ENCODE measurements at places on chromosomes 12 and 14.

DNA sequence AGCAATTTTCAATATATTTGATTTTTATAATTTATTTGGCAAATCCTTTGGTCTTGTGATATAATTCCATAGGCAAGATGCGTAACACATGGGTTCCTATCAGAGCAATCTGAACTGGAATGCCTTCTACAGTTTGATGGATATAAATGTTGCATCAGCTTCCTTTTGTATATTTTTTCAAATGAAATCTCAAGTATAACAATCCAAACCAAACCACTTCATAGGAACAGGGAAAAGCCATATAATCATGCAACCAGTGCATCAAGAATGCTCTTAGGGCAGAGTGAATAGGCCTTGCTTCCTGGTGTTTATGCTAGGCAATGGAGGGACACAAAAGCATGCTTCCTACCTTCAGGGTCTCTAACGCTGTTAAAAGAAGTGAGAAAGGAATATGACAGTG lies 34.5 kb downstream of the EFCAB11 start:
- DNase-seq, result no peak

GRCh38 chr12:123457980-123458779 lies at the start of gene SNRNP35:
Gene SNRNP35 (plus strand): TSS chr12:123458139. CDS start chr12:123465541, 7,402 bp downstream.
- DNase-seq, result peak; percentile 81

- DNase-seq, result no peak
Observed at GRCh38 chr12:26717757-26718156, 115.2 kb downstream of the ITPR2 start.

GRCh38 chr14:56199982-56200577 lies 81.9 kb downstream of the PELI2 start:
- no peak for DNase-seq

- no peak for DNase-seq
Observed at GRCh38 chr14:92392711-92393110, 69.7 kb downstream of the SLC24A4 start.

GRCh38 chr12:16006752-16007151 lies 95.6 kb downstream of the DERA start:
- no peak for DNase-seq

GRCh38 chr14:84533181-84533725 lies 996.7 kb upstream of the FLRT2 start:
- no peak for DNase-seq

- no peak for DNase-seq
Observed at GRCh38 chr12:27000961-27001360, 13.2 kb downstream of the TM7SF3 start.

DNA sequence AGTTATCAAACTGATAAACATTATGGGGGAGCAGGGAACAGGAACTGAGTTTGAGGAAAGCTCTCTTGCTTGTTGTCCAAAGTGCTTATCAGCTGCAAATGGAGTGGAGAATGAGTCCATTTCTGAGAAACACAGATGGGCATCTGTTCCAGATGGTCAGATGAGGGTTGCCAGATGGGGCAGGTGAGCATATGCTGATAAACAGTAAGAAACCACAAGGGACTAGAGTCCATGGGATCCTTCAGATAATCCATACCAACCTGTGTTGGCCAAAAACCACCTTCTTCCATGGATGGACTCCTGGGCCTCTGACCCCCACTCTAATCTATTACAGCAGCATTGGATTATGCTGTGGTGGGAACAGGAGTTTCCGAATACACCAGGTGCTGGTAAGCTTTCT lies 38.3 kb downstream of the GNS start:
- no peak for DNase-seq

- DNase-seq, result no peak
Observed at GRCh38 chr14:66066981-66067776, 419.0 kb upstream of the CCDC196 start.

DNA sequence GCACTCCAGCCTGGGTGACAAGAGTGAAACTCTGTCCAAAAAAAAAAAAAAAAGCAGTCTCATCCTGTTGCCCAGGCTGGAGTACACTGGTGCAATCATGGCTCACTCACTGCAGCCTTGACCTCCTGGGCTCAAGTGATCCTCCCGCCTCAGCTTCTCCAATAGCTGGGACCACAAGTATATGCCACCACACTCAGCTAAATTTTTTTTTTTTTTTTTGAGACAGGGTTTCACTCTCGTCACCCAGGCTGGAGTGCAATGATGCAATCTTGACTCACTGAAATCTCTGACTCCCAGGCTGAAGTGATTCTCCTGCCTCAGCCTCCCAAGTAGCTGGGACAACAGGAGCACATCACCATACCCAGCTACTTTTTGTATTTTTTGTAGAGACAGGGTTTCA lies 5.2 kb upstream of the CNPY2 start:
- DNase-seq, result no peak

DNA sequence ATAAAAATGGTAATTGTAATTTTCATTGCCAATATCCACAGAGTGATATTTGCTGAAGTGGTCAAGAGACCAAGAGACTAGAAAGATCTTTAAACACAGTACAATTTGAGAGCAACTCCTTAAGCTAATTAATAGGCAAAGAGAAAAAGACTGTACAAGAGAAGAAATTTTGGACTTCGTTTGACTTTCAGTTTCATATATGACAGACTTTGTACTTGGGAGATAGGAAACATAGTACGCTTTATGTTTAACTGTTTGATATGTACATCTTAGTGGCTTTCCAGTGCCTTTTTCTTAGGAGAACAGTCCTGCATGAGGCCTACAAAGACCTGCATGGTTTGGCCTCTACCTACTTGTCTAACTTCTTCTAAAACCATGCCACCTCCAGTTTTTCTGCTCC lies 1118.1 kb downstream of the TRHDE start:
- no peak for DNase-seq

DNA sequence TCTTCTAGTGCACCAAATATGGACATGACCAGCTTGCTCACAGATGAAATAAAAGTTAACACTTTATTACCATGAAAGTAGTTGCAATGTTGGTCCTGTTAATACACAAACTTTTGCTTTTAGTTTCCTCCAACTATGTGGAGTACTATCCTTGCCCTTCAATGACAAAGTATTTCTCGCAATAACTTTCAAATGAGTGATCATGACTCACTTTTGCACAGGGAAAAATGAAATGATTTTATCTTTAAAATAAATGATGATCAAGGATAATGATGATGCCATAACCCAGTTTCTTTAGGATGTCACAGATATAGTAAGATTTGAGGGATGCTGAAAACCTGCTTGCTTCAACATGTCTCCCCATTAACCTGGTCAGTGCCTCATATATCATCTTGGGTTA lies 254.0 kb upstream of the KITLG start:
- DNase-seq, result no peak

DNA sequence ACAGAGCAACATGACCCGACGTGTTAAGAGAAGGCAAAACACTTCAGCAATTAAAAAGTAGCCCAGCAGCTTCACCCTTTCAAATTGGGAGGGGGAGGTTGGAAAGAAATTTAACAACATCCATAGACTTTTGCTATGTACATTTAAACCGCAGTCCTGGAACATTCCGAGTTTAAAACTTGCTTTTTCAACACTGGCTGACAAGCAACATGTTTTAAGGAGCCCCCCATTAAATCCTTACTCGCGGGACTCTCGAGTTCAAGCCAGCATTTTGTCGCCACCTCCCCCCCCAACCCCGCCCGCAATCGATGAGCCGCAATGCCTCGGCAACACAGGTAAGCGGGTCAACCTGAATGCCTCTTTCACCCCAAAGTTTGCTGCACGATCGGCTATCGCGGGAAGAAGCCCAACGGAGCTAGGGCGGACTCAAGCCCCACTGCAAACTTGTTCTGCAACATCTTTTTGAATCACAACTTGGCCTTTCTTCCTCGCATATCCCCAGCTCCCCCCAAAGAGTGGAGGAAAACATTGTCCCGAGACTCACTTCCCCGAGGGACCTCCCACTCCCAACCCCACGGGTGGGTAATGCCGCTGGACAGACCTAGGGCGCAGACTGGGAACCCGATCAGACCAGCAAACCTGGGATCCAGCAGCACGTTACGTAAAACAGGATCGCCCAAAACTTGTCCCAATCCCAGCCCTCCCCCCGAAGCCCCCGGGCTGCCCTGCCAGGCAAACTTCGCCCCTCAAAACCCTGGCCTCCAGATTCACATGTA lies 777 bp downstream of the ZFP36L1 start:
- no peak for DNase-seq

DNA sequence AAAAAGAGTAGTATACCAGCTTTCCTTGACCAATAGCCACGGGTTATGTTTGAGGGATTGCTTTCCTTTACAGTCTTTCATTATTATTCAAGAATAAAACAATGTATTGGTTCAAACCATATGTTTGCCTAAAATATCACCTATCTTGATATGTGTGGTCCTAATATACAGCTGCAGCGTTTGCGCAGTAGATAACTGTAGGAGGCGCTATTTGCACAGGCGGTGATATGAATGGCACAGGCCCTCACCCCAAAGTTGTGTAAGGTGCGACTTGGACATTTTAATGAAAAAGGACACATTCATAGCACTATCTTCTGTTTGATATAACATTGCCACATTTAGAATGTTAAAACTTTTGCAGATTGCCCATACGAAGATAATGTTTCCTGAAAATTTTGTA lies 298.4 kb downstream of the TRHDE start:
- no peak for DNase-seq

- no peak for DNase-seq
Observed at GRCh38 chr14:68612049-68612448, 180.8 kb downstream of the ZFP36L1 start.

DNA sequence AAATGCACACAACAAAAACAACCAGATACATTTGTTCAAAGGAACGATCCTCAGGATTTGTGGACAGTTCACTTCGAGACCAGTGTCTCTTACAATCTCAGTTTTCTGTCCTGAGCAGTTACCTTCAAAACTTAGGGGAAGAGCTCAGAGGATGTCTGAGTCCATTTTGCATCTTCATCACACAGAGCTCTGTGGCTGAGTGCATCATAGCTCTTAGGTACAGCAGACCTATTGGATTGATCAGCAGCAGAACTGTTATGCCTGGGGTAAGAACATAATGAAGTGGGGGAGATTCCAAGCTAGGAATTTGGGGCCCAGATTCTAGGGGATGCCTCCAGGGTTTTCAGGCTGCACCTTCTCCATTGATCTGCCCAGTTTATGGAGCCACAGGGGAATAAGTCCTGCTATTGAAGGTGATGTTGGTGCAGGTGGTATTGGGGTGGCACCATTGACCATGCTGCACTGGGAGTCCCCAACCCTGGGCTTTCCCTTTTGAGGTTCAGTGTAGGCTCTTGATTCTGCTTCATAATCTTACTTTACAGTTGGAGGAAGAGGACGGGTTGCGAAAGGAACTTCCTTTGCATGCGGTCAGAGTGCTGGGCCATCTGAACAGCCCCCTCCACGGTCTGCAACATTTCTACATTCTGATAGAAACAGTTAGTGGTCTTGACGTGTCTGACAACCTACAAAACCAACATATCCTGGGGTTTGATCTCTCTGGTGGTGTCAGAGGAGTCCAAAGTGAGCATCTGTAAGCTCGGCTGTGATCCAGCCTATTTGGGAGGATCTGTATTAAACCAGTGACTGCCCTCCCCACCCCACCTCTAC lies 112.8 kb downstream of the CHST11 start:
- no peak for DNase-seq

- no peak for DNase-seq
Observed at GRCh38 chr12:45339035-45339434, 123.1 kb downstream of the ANO6 start.

GRCh38 chr12:101298426-101298825 lies 18.5 kb downstream of the UTP20 start:
- no peak for DNase-seq

DNA sequence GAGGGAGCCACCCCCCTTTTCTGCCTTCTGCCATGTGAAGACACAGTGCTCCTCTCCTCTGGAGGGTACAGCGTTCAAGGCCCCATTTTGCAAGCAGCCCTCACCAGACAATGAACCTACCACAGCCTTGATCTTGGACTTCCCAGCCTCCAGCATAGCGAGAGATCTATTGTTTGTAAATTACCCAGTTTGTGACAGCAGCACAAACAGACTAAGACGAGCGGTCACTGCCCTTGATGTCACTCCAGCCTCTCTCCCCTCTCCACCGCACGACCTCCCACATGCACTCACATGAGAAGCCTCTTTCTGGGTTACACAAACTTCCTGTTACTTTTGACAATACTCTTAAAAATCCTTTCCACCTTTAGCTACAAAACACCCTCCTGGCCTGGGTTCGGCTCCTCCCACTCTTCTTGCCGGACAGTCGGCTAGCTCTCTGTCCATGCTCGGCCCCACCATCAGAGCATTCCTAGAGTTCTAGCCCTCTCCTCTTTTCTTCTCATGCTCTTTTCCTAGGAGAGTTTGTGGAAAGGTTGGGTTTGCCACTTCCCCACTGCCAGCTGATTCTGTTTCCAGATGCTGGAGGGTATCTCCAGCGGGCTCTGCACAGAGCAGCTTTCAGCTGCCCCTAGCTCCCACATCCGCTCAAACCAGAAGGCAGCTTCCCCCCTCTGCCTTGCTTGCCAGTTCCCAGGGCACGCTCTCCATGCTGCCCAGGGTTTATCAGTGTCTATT lies 124.3 kb downstream of the FOXN3 start:
- DNase-seq, result no peak

- peak; percentile 66 for DNase-seq
Observed at GRCh38 chr12:131852551-131853299, 24.5 kb downstream of the MMP17 start.

DNA sequence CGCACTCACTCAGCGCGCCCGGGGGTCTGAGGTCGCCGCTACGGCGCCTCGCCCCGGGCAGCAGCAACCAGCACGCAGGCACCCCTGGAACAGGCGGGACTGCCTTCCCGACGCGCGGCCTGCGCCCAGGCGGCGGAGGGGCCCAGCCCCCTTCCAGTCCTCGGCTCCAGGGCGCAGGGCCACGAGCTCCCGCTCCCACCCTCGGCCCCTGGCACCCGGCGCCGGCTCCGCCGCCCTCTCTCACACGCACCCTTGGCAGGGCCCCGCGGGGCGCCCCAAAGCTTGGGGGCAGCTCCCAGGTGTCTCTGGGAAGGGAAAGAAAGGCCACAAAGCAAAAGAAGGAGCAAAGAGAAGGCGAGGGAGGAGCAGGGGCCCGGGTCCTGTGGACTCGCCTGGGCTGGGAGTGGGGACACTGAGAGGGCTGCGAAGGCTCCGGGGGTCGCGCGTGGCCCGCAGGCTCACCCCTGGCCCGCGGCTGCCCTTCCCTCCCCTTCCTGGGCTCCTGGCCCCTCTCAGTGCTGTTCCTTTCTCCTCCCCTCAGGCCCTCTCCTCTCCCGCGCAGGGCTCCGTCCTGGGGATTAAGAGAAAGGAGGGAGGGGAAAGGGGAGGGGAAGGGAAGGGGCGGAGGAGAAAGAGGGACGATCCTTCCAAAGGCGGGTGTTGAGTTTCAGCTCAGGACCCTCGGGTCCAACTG lies 907 bp upstream of the EFS start:
- DNase-seq, result no peak

- DNase-seq, result no peak
Observed at GRCh38 chr12:80690513-80690912, 16.9 kb upstream of the MYF6 start.

Data from urothelium cell line (cell line).